T-cell (primary cell): ENCODE measurements at places on chromosomes 7 and 10.

DNA sequence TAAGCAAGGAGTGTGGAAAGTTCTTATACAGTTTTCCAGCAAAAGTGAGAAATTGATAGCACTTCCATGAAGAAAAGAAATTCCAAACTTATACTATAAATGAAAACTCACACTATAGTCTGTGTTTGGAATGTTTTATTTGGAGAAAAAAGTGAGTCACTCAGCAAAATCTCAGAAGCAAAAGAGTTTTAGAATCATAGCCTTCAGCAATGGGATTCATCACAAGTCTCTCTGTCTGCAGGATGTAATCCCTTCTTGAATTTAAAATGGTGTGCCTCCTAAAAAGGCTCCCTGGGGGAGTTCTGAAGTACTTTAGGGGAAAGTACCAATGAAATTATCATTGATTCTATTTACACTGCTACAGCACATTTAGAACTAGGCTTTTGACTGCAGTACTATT is 756.4 kb downstream of the XPNPEP1 start:
- H3K36me3 ChIP-seq: no peaks in the 10 kb centered on the region
- no peaks in the 10 kb centered on the region for H3K4me1 ChIP-seq
- no peak overlapping the region for H3K27ac ChIP-seq
- H3K27me3 ChIP-seq: no peaks in the 10 kb centered on the region
- no peak overlapping the region for H3K4me3 ChIP-seq

DNA sequence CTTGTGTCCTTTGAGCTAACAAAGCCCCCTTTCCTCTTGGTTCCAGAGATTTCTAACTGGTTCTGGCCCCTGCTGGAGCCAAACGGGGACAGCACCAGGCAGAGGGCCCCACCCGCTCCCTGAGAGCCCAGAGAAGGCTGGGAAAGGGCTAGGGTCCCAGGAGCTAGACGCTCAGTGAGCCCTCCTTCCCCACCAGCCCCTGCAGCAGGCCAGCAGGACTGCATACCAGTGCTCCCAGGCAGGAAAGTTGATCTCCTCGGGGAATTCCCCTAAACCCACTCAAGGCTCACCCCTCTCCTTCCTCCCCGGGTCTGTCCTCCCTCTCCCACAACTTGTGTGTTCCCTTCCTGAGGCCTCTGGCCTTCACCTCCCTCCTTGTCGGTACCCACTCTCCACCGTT is 47.7 kb downstream of the PAX2 start:
- H3K27ac ChIP-seq: no peak overlapping the region
- H3K4me3 ChIP-seq: no peak overlapping the region
- no peak for DNase-seq
- H3K36me3 ChIP-seq: no peaks in the 10 kb centered on the region
- H3K4me1 ChIP-seq: no peaks in the 10 kb centered on the region
- peaks cover 41% of the 10 kb centered on the region for H3K27me3 ChIP-seq

GRCh38 chr10:29144126-29144525 is 144.7 kb upstream of the LYZL1 start:
- H3K27ac ChIP-seq: no peak overlapping the region
- peaks cover 2% of the 10 kb centered on the region for H3K27me3 ChIP-seq
- no peak overlapping the region for H3K4me3 ChIP-seq
- DNase-seq: no peak
- no peaks in the 10 kb centered on the region for H3K36me3 ChIP-seq

GRCh38 chr7:55265836-55266642 is 99.1 kb upstream of the LANCL2 start:
- no peaks in the 10 kb centered on the region for H3K27me3 ChIP-seq
- H3K36me3 ChIP-seq: no peaks in the 10 kb centered on the region
- no peak overlapping the region for H3K27ac ChIP-seq
- DNase-seq: no peak

DNA sequence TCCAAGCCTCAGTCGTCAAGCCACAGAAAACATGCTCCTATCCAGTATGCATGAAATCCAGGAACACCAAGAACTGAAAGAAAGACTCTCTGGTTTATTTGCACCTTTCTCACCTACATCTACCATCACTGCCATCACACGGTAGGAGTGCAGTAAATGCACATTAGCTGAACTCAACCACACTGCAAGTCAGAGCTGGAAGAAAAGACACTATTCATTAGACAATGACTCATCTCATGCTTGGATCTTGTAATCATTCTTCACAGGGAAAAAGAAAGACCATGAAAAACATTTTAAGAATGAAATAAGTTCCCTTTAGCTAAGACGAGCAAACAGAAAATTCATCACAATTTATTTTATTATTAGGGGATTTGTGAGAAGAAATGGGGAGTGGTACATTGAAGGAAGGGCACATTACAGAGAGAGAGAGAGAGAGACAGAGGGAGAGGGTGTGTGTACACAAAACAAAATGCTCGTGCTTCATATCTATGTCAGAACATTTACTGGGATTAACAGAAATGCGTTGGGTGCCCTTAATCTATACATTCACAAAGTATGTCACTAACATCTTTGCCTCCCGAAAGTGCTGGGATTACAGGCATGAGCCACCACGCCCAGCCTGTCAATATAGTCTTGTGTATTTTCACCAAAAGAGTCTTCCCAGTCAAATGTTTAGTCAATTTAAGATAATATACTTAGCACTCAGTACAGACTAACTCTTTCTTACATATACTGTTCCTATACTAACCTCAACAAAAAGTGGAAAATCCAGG is 324.9 kb downstream of the PARD3 start:
- no peak overlapping the region for H3K4me3 ChIP-seq
- H3K27ac ChIP-seq: no peak overlapping the region
- no peak for DNase-seq
- H3K4me1 ChIP-seq: no peaks in the 10 kb centered on the region

DNA sequence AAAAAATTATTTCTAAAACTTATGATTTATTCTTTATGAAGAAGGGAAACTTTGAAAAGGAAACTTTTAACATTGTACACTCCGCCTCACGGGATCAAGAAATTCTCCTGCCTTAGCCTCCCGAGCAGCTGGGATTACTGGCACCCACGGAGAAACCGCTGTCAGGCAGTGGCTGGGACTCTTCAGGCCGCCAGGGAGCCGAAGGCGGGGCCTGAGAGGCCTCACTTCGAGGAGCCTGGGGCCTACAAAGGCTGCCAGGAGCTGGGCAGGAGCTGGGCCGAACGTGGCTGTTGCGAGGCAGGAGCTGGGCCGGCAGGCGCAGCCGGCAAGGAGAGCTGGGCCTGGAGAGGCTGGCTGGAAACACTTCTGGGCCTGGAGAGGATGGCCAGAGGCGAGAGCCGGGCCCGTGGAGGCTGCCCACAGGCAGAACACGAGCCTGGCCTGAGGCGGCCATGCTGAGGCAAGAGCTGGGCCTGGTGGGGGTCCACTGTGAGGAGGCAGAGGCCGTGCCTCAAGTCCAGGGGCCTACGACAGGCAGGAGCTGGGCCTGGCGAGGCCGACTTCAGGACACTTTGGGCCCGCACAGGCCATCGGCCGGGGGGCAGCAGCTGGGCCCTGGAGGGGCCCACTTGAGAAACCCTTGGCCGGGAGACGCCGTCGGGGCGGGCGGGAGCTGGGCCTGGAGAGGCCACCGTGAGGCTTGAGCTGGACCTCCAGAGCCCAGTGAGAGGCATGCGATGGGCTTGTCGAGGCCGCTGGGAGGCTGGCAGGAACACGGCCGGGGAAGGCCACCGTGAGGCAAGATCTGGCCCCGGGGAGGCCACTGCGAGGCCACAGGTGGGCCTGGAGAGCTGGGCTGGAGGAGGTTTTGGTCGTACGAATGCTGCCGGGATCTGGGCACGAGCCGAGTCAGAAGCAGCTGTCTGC is 23.7 kb downstream of the MDH2 start:
- no peaks in the 10 kb centered on the region for H3K4me1 ChIP-seq
- no peak overlapping the region for H3K27ac ChIP-seq
- no peak for DNase-seq
- H3K36me3 ChIP-seq: peaks cover 7% of the 10 kb centered on the region
- peaks cover 4% of the 10 kb centered on the region for H3K27me3 ChIP-seq
